Activated T-cell treated with anti-CD3 and anti-CD28 coated beads, Interleukin-2, amount 50 U/mL, for 4 hours (primary cell): ENCODE measurements at places on chromosomes 2 and 18. TPM values are rescaled to one million over a fixed set of nuclear protein-coding genes. Genes with fewer than 3 reads are reported as not detected.

GPR155 gene
- total RNA-seq = 3.4 TPM

SLC9A4 gene
- total RNA-seq = not detected

SCN2A gene
- total RNA-seq = not detected

NEB gene
- 0.46 TPM for total RNA-seq

C2orf66 gene
- not detected for total RNA-seq

CCDC93 gene
- 23.7 TPM for total RNA-seq

DNA sequence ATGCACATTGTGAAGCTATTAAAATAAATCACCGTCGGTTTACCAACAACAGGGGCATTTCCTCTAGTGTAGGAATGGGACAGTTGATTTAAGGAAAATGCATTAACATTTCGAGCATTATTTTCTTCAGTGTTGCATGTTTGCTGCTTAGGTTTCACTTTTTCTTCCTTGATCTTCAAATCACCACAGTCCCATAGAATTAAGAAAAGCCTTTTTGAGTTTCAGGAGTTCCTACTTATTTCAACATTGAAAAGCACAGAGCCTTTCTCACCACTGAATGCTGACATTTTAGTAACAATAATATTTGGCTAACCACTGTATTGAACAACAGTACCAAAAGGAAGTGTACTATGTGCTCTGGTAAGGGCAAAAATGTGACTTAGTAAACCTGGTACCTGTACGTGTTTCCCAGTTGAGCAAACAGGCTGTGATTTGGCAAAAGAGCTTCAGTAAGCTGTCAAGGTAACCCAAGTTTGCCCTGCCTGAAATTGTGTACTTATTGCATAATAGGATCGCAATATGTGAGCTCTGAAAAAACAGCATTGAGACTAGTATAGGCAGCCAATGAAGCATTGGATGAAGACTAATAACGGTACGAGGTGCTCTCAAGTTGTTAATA, 2.2 kb downstream of the LRRTM4 start:
- DNase-seq = no peak

GRCh38 chr2:128421286-128421685, 102.6 kb upstream of the HS6ST1 start:
- no peak for DNase-seq

- no peak for DNase-seq
Measured at GRCh38 chr18:10926621-10927161, 222.7 kb downstream of the PIEZO2 start.

DNA sequence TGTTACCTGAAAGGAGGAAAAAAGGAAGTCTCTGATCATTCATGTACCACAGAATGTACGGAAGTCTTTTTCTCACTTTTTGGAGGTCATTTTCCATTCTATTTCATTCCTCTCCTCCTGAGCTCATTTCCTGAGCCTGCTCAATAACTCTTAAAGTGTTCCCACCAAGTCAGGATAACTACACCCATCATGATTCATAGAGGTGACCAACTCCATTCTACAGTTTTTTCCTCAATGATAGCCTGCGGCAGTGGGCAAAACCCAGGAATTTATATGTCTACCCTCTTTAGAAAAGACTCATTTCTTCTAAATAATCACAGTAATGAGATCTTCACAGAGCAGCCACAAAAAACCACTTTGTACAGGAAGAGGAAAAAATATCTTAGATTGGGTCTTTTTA, 372.5 kb downstream of the RBM43 start:
- DNase-seq = no peak

- DNase-seq = no peak
Measured at GRCh38 chr2:221997100-221997499, 301.7 kb downstream of the PAX3 start.

- DNase-seq = no peak
Measured at GRCh38 chr2:170277951-170278350, 100.0 kb downstream of the MYO3B start.

DNA sequence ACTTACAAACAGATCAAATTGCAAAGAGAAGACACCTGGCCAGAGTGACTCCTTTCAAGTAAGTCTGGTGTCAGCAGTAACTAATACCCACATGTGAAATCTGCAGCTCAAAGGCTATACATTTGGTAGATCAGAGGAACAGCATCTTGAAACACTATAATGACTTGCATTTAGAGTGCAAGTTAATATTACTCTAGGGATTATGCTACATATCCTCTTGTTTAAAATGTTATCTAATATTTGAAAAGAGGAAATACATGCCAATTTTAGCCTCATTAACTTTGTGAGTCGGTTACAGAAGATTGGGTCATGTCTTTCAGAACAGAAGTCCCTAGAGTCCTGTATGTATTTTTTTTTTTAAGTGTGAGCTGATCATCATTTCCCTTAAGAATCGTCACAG, 15.2 kb downstream of the LANCL1 start:
- DNase-seq = no peak

GRCh38 chr2:108316461-108317258, 28.0 kb downstream of the SULT1C2 start:
- DNase-seq = no peak

DNA sequence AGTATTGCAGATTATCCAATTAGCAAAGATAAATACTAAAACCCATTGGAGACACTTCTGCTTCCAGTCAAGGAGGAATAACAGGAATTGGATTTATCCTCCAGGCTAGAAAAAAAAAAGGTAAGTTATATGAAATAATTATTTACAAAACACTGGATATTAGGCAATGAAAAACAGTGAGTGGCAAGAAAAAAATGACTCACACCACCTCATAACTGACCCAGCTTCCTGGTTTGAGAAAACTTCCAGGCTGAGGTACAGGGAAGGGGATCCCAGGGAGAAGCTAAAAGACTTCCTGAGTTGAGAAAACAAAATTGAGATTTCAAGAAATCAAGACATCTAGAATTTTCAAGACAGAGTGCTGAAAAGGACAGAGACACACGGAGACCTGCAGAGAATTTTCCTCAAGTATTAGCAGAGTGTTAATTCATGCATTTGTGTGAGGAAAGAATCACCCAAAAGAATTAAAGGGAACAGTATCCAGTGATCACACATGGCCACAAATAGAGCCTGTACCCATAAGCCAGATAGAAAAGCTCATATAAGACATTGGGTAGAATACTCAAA, 17.4 kb downstream of the SRD5A2 start:
- DNase-seq = no peak

DNA sequence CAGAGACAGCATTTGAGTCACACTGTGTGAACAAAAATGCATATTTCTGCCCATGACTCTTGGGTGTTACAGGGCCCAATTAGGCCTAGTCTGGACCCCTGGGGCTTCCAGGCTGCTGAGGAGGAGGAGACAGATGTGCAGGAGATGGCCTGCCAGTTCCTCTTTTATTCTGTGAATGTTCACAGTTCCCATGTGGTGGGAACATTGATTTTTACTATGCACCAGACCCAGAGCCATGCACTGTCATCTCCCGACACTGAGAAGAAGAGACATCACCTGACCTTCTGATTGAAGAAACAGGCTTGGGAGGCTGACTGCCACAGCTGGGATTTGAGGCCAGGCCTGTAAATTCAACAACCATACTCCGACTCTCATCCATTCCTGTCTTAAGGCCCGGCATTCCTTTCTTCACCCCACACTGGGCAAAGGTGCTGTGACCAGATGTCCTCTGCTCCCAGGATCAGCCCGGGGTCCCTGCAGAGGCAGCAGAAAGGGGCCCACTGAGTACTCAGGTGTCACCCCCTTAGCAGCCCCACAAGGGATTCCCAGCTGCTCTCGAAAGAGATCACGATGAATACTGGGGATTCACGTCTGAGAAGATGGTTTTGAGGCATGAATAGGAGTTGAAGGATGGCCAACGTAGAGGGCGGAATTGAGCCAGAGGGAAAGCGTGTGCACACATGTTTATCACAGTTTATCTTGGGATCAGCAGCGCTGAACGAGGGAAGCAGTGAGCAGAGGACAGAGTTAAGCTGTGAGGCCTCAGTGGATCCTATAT, 3.6 kb upstream of the TFCP2L1 start:
- DNase-seq = no peak

DNA sequence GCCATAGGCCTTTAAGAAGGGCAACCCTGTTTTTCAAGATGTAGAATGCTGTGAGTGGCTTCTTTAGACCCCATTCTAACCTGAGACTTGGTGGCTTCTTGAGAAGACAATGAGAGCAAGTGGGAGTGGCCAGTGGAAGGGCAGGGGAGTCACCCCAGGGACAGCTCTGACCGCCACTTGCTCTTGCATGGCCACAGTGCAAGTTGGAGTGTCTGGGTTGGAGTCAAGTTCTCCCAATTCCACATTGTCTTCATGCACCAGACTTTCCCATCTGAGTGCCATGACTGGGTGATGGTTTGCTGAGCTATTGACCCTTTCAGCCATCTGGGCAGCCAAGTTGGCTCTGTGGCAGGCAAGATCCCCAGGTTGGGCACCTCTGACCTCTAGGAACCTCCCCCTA, 148.0 kb upstream of the SKOR2 start:
- no peak for DNase-seq

DNA sequence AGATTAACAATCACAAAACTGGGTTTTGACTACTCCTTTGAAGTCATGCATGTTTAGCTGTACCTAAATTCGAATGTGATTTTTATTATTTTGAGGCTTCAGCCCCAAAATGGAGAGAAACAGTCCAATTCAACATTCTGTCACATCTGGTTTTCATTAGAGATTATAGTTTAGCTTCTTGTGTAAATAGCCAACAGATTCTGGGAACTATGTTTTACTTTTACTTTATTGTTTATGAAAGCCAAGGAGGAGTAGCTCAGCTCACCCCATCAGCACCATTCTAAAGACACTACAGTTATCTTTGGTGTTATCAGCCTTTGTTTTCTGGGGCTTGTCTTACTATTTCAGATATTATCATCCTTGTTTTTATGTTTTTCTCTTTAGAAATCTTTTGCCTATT, 465.0 kb upstream of the CWC22 start:
- no peak for DNase-seq

GRCh38 chr2:30348825-30349224, 98.2 kb upstream of the LCLAT1 start:
- DNase-seq = no peak

DNA sequence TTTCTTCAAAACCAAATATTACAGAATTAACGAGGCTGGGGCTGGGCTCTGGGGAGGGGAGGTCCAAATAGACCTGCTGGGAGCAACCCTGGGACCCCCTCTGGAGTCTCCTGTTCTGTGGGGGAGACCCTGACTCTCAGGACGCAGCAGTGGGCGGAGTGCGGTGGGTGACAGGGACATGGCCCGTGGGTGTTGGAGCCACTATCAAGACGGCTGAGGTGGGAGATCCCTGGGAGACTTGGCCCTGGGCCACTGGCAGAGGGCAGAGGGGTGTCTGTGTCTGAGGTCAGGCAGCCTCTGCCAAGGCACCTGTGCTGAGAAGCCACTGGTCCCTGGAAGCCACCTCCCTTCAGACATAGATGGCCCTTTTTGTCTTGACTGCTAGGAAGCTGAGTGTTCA, 79.5 kb upstream of the CTDP1 start:
- no peak for DNase-seq

DNA sequence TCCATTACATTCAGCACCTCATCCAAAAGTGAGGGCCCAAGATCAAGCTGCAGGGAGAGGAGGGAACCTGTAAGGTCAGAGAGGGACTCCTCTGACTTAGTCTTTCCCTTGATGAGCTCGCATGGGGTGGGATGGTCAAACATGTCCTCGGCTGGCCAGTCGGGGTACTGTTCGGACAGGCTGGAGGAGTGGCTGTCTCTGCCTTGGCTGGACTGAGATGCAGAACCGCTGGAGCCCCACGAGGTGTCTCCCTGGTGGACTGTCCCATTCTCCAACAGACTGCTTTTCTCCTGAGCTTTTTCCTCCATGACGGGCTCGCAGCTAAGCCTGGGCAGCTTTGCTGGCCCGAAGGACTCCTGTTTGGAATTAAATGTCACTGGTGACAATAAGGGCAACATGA, 25.6 kb downstream of the CDC42EP3 start:
- no peak for DNase-seq

- no peak for DNase-seq
Measured at GRCh38 chr2:172372436-172372835, 55.0 kb upstream of the ITGA6 start.

DNA sequence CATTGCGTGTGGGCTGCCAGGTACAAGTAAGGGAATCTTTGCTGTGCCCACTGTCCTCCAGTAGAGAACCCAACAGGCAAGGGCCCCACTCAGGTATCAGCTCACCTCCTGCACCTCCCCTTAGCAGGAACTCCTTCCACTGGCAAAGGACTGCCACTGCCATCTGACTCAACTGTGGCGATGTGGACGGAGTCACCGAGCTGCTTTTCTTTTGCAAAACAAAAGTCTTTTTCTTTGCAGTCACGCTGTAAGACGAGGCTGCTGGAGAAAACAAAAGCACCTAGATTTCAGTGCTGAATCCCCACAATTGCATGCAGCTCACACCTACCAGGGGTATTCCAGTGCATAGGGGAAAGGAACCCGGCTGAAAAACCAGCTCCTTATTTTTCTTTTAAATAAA, 7.9 kb downstream of the MTERF4 start:
- DNase-seq = no peak

DNA sequence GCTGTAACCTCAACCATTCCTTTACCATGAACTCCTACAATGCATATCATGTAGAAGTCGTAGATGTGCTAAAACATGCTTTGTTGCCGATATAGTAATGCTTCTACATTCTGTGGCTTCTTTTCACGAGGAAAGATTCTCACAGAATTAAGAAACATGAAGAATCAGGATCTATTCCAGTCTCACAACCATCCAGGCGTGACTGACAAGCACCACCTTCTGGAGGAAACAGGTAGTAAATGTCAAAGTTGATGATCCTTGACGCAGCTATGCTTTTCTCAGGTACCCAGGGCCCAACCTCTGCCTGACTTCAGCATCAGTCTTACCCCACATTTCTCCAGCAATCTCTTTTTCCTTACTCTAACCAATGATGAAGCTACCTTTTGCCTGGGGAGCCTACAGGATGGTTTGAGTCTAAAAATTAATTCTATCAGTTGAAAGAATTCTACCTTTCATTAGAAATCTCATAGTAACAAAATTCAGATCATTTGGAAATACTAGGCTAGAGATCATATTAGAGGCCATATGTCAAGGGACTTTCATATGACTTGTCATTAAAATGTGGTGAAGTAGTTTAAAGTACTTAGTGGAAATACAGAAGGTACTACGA, 123.3 kb upstream of the RND3 start:
- no peak for DNase-seq

DNA sequence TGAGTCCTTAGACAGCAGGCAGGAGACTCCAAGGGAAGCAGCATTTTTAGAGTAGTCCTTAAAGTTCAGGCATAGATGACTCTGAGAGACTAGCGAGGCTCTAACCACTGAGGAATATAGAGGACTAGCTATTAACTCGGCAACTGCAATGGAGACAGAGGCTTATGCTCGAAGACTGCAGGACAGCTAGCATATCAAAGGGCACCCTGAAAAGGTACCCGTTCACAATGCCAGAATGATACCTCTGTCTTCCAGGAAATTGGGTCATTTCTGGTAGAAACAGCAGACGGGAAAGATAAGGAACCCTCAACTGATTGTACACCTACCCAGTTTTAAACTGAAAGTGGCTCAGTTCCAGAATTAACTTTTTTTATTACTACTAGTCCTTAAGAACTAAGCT, 1204.0 kb upstream of the ZEB2 start:
- DNase-seq = no peak

DNA sequence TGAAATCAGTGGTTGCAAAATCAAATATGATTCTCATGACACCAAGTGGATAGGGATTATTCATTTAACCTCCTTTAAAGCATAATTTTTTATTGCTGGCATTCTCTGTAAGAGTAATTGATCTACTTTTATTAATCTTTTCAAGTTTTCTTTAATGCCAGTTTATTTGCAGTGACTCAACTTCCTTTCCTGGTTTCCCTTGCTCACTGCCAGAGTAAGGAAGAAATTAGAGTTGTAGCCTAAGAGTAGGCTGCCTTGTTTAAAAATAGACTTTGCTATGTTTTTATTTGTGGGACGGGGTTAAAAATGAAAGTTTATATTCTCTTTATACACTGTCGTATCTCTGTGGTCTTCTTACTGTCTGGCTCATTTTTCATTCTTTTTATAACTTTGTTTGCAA, 148.6 kb downstream of the WDR7 start:
- no peak for DNase-seq
